Activated gamma-delta T cell treated with Interleukin-2 at 50 U/mL for 16 hours (primary cell): ENCODE measurements at places on chromosomes 4 and X.

DNA sequence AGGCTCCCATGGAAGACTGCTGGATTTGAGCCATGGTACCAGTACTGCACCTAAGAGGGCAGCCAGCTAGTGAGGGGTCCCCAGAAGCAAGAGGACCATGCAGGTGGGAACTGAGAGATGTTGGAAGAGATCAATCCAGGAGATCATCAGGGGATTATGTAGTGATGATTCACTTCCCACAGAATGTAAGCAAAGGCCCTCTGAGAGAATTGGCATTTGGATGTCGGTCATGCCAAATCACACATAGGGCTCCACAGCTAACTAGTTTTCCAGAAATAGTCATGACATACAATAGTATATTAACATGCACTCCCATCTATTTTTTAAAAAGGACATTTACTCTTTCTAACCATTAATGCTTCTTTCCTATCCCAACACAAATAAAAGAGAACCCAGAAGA is 112.5 kb downstream of the RASGEF1B start:
- no peak for DNase-seq

DNA sequence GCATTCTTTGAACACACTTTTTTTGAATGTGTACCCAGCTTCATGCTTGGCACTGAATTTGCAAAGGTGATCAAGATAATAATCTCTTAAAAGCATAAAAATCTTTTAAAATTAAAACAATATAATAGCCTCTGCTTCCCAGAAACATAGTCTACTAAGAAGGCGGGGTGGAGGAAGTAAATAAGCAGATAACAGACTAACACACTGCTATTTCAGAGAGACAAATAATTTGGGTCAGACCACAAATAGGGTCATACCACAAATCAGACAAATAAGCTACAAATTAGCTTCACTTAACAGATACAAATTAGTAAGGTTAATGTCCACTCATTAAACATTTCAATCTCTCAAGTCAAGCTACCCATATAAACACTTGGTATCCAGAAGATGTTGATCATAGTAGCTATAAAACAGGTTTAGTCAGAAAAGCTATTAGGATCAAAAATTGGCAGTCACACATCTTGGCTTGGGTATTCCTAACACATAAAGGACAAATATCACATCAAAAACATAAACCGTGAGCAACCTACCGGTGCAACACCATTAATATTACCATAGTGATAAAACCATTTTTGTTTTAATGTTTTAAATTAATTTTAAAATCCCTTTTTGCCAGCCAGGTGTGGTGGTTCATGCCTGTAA is 47.3 kb downstream of the PPP3CA start:
- DNase-seq = no peak

GRCh38 chr4:15873117-15873516 is 65.4 kb downstream of the FGFBP1 start:
- DNase-seq = no peak

DNA sequence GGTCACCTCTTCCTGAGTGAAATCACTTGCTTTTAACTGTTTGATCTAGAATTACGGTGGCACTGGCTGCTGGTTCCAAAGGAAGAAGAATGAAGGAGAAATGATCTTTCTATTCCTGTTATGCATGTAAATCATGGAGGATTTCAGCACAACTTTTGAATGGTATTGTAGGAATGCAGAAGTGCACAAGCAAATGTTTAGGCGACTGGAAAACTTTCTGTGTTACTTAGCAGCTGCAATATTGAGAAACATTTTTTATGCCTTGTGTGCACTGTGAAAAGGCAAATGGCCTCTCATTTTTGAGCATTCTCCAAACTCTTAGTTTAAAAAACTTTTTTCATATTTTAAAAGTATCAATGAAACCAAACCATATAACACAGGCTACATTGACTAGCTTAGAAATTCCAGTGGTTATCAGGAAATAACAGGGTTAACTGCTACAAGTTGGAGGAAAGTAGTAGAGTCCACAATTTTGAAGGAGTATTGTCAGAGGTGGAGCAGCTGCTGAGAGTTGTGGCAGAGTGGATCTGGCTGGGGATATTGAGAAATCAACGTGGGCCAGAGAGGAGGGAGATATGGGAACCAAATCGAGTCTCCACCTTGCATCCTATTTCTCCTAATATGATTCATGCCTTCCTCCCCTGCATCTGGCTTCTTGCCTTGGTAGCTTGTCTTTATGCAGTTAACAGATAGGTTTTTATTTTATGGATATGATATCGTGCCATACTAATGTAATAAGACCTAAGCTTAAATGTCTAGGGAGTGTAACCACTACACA is 32.0 kb upstream of the FHL1 start:
- no peak for DNase-seq

DNA sequence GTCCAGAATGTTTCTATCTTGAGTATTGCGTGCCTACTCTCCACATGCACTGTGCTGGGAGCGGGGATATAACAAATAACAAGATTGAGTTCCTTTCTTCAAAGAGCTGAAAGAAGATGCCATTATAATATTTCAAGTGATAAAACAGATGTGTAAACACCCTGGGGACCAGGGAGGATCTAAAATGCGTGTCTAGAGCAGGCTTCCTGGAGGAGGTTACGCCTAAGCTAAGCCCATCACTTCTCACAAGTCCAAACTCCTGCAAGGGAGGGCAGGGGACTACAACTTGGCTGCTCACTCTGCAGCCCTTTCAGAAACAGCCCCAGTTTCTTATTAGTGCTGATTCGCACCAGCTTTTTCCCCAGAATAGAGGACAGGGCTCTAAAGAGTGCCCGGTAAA is 21.5 kb downstream of the PTCHD1 start:
- no peak for DNase-seq

- no peak for DNase-seq
Measured at GRCh38 chrX:100417681-100418080, 7.6 kb upstream of the PCDH19 start.

- no peak for DNase-seq
Measured at GRCh38 chrX:26373829-26374228, 157.9 kb downstream of the MAGEB5 start.

DNA sequence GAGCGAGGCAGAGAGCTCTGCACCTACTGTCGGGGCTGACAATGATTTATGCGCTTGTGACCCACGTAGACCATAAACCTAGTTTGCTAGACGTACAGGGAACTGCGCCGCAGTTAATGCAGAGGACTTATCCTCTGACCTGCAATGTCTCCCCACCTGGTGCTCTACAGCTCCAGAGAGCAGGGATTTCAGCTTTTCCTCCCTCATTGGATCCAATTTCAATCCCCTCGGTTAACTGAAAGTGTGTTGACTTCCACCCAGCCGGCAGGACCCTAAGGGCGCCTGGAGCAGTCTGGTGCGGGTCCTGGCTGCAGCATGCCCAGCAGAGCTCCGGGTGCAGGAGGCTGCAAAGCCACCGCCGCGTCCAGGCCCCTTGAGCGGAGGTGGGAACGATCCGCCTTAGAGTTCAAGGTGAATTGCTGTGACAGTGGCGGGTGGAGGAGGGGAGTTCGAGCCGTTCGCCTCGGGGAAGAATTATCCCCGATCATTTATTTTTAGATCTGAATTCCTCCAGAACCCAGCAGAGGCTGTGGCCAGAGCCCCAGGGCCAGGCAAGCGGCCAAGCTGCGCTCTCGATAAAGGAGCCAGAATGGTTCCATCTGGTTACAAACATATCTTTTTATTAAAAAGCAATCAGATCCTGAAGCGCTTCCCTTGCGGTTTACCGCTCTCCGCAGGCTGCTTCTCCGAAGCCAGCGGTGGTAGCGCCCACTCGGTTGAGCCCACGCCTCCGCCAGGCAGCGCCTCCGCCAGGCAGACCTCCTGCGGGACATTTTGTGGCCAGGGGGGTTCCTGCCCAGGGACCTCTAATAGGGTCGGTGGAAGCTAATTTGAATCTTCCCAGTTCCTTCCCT is 66.0 kb downstream of the FBXO8 start:
- no peak for DNase-seq

- DNase-seq = no peak
Measured at GRCh38 chr4:138092060-138092459, 150.1 kb downstream of the SLC7A11 start.
